ENCODE measurements at places on chromosomes 6 and 20.

- no peak for DNase-seq
Observed at GRCh38 chr6:3190056-3190455, 32.7 kb upstream of the TUBB2A start.

DNA sequence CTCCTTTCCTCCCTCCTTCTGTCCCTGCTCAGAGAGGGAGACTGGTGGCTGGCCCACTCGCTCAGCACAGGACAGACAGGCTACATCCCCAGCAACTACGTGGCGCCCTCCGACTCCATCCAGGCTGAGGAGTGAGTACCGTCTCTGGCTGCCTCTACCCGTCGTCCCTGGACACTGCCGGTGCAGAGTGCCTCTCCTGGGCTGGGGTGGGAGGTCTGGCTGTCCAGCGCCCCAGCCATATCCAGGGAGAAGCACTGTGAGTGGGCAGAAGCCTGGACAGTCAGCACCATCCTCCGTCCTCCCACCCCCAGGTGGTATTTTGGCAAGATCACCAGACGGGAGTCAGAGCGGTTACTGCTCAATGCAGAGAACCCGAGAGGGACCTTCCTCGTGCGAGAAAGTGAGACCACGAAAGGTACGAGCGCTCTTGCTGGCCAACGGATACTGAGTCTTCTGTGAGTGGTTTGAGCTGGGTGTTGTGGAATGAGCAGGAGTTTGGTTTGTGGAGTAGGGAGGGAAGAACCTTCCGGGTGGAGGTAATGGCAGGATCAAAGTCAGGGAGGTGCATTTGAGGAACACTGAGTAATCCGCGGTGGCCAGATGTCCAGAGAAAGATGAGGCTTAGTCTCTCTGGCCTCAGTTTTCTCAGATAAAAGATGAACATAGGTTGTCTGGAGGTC is 48.1 kb downstream of the SRC start:
- no peak for DNase-seq

DNA sequence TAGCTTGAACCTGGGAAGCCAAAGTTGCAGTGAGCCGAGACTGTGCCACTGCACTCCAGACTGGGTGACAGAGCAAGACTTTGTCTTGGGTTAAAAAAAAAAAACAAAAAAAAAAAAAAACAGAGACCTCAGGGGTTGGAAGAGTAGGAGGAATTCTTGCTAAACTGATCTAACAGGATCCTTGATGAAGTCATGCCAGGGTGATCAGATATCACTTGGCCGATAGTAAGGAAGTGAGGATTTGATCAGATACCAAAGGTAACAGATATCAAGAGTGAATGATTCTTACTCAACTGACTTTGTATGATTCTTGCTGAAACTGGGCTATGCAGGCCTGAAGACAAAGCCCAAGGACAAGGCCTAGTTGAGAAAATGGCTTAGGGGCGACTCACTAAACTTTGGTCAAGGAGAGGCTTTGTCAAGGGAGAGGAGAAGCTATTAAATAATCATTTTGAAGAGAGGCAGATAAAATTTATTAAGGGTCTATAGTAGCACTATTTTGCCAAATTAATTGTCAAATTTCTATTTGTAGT is 624.7 kb downstream of the UTRN start:
- DNase-seq = no peak

- no peak for DNase-seq
Observed at GRCh38 chr6:7974938-7975763, 64.6 kb upstream of the TXNDC5 start.

GRCh38 chr6:99187429-99187828 is 162.0 kb downstream of the FAXC start:
- DNase-seq = no peak

- DNase-seq = no peak
Observed at GRCh38 chr6:57173056-57173885, 1.1 kb downstream of the BAG2 start.

GRCh38 chr6:12001004-12001705 is 11.0 kb upstream of the HIVEP1 start:
- DNase-seq = no peak

Data from stimulated activated CD4-positive, alpha-beta T cell treated with anti-CD3 and anti-CD28 coated beads, Interleukin-1b, Interleukin-23, amount 100 ng/mL, for 4 hours (primary cell).